ENCODE measurements at places on chromosomes 3 and 15.

DNA sequence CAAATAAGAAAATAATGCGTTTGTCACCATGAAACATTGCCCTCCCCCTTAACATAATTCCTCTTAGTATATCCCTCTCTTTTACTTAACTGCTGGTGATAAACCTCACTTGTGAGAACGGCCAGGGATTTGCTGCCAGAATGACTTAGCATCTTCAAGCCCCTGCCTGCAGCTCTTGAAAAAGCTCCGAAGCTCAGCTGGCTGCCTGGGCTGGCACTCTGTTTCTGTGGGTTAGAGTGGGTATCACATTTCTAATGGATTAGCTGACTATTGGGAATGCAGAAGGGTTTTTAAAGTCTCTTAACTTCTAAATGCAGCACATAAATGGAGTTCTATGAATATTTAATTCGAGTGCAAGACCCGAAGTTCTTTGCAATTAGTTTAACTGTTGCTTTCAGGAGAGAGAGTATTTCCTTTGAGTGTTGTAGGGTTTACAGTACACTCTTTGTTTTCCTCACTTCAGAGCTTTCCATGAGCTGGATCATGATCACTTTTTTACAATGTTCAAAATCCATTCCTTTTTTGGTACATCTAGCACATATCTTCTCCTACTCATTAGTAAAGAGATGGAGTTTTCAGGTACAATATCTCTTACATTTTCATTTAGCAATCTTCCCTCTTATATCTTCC is 124.7 kb upstream of the RBMS3 start:
- no peak for DNase-seq

DNA sequence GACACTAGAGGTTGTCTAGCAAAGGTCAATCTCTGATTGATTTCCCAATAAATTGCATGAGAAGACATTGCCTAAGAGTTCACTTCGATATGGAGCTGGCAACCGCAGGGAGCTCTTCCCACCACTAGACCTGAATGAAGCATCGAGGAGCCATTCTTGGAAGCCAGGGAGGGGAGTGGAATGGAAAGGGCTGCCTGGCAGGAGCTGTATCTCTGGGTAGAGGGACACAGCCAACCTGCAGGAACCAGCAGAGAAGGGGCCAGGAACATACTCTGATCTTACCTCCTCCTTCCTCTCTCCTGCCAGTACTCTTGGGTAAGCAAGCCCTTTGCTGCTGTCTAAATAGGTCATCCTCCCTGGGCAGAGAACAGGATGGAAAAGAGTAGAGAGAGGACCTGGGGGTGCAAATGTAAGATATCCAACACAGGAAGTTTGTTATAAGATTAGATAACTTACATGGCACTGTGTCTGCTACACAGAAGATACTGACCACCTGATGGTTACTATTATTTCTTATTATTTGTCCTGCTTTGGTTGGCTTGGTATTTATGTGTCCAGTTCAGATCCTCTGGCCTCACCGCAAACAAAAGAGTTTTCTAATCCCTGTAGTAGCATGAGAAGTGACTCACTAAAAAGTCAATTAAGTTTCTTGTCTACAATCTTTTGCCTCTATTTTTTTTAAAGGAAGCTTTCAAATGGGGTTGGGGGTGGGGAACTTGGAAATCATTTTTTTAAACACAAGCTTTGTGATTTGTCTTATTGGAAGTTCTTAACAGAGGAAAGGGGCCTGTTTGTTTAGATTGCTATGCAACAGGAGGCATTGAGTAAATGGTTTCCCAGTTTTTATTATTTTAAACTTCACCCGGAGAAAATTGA is 156.7 kb upstream of the TSC22D2 start:
- DNase-seq, result no peak

DNA sequence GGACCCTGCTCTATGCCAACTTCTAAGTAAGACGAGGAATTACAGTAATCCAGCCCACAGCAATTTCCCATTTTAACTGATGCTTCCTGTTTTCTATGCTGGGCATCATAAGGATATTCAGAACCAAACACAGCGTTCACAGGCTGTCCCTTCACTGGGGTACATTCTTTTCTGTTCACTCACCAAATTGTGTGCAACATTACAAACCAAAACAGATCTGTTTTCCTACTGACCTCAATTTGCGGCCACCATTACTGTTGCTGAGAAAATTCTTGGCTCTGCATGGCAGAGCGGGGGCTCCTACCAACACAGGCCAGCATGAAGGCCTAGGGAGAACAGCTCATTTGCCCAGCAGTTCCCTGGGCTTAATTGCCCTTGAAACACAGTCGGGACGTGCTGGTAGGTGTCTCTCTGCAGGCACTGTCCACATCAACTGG is 76.5 kb downstream of the MYO1E start:
- no peak for DNase-seq

GRCh38 chr3:123584284-123584987 is 417 bp downstream of the HACD2 start:
- no peak for DNase-seq

GRCh38 chr15:101054991-101055390 is 135.8 kb downstream of the LRRK1 start:
- no peak for DNase-seq

GRCh38 chr3:78589778-78590177 is 1178.0 kb downstream of the ROBO1 start:
- no peak for DNase-seq

DNA sequence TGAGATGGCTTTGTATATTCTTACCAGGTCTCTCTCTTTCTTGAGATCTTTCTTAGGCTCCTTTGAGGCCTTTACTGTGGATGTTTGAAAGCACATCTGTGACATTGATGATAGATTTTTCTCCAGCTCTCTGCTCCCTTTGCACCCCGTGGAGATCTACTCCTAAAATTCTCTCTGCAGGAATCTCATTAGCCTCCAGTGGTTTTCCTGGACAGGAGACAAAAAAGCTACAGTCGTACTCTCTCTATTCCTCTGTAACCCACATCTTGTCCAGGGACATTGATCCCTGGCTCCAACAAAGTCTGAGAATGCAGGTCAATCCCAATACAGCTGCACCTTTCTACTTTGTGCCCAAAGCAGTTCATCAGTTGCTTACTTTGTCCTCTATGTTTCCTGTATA is 68.2 kb downstream of the RBMS3 start:
- no peak for DNase-seq

GRCh38 chr3:40719660-40720287 is 195.0 kb downstream of the ZNF621 start:
- DNase-seq, result no peak

DNA sequence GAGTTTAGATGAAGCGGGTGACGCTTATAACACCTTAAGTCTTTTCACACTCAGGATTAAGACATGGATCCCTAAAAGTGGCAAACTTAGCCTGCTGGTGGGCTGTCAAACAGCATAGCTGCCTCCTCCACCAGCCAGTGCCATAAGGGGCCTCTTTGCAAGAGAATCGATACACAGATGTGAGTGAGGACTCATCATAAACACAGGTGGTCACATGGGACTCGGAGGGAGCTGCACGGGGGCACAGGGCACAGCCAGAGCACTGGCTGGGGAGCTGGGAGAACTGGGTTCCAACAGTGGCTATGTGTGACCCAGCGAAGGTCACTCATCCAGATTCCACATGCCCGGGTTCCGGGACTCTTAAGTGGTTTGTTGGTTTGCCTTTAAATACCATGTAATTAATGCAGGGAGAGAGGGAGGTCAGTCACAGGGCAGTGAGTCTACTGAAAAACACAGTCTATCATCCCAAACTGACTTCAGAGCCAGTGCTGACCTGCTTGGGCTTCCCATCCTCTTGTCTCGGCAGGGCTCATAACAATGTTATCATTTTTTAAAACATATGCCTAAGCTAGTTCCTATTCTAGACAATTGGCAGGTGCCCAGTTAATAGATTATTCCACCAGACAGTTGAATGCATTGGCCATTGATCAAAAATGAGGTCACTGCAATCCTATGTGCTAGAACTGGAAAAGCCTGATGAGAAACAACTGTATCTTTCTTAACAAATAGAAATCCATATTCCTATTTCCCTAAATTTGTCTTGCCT is 51.8 kb downstream of the SLC12A8 start:
- no peak for DNase-seq

GRCh38 chr15:46751303-46751702 is 966.0 kb upstream of the SEMA6D start:
- DNase-seq, result no peak

GRCh38 chr3:46719735-46720271 is 2.1 kb upstream of the PRSS50 start:
- no peak for DNase-seq

DNA sequence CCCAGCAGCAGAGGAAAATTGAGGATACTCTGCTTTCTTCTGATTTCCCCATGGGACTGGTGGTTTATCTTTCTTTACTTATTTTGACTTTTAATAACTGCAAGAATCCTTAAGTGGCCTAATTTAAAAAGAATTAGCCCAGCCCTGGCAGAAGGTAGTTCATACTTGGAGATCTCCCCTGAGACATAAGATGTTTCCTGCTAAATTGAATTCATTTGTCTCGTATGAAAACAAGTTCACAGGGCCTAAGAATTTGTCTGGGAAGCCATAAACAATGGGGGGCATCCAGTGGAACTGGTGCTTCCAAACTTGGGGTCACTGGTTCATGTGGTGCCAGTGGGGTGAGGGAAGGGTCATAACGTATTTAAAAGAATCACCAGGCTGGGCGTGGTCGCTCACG is 283.1 kb upstream of the RASGRP1 start:
- no peak for DNase-seq

DNA sequence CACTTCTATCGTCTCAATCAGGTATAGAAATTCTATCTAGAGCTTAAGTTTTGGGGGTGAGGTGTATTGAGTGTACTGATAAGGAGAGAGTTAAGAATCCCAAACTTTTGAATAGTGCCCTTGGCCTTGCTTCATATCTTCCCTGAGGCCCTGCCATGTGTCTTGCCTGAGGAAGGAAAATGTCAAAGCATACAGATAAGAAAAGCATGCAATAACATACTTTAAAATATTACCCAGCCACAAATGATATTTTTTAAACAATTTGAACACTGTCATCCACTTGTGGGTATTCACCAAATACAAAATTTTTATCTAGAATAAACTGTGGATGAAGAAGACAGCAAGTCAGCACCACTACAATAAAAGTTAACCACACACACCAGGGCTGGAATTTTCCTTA is 631.0 kb upstream of the ALCAM start:
- no peak for DNase-seq

- DNase-seq, result no peak
These were observed 216.9 kb downstream of the IGSF11 start for GRCh38 chr3:118817748-118818165.

DNA sequence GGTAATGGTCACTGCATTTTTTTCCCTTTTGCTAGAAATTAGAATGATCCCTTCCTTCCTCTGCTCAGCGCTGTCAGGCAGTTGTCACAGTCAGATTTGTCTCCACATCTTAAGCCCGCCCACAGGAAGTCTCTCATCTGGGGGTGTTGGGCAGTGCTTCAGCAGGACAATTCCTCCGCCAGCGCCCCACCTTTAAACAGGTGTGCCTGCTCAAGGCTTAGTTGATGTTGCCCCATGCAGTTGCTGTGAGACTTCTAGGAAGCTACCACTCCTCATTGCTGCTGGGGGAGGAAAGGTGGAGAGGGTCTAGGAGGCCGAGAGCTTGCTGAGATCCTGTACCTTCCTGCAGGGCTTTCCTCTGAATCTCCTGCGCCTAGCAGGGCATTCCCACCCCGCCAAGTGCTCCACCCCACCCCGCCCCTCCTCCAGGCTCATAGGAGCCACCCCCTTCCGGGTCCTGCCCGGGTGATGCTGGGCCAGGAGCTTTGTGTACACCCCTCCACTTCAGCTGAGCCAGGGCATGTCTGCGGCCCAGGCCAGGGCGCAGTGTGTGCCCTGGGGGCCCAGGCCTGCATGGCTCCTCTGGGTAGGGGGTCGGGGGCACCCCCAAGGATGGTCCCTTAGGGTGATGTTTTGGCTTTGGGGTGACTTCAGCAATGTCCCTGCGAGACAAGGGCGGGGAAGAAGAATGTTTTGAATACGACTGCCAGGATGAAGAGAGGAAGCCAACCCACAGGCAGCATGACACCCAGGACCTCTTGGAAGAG is 68.7 kb downstream of the TRAK1 start:
- peak; percentile 8 for DNase-seq

DNA sequence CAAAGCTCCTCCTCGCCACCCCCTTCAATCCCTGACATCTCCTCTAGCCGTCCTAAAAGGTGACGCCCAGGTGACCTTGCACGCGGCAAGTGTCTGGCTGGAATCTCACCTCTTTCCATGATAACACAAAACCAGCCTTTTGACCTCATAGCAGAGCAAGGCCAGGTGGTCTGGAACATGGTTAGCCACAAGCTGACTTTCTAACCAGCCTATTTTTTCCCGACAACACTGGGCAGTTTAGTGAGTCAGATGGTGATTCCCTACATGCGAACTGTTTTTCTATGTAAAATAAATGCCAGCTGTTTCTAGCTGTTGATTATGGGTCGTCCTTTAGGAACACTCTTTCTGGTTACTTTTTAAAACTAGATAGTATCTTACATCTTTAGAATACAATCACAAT is 243.0 kb downstream of the CD47 start:
- DNase-seq, result no peak

DNA sequence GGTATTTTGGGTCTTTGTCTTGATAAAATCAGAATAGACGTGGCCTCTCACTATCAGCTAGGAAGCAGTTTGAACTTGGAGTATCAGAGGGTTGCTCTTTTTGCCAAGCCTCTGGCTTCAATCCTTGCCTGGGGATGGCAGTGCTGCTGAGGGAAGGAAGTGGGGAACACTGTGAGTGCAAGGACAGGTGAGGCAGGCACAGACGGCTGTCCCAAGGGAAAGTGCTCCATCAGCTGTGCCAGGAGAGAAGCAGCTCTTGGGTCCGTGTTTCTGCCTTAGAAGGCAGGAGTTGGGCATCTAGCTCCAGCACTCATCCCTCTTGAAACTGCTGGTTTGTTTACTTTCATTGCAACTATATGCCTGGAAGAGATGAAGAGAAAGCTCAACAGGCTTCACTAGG is 33.2 kb downstream of the PML start:
- DNase-seq, result no peak

GRCh38 chr3:10392906-10393461 is 72.1 kb upstream of the SEC13 start:
- DNase-seq, result no peak

GRCh38 chr3:18127174-18127858 is 297.8 kb downstream of the SATB1 start:
- DNase-seq, result no peak

- no peak for DNase-seq
These were observed 253.9 kb upstream of the RBMS3 start for GRCh38 chr3:29026959-29027358.

GRCh38 chr3:114370537-114371174 is 76.8 kb downstream of the TIGIT start:
- DNase-seq, result no peak

DNA sequence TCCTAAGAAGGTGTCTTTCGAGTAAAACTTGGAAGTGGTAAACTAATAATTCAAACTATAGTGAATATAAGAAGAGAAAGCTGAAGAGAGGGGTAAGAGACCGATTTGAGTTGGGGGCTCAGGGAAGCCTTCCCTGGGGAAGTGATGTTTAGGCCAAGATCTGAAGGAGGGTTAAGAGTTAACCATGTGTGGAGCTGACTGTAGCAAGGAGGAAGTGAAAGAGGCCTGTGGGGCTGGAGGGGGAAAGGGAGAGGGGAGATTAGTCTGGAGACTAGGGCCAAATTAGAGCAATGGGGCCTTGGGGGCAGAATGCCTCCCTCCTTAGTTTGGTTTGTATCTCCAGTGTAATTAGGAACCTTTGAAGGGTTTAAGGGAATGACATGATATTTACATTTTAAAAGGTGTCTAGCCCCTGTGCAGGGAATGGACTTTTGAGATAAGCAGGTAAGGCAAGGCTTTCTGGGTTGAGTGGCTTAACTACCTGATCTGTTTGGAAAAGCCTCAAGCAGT is 2.2 kb downstream of the ZNF592 start:
- DNase-seq, result no peak

All from activated naive CD4-positive, alpha-beta T cell (primary cell).